ENCODE measurements at places on chromosomes 6 and 20. TPM values are rescaled to one million over a fixed set of nuclear protein-coding genes. Genes with fewer than 3 reads are reported as not detected.

DNA sequence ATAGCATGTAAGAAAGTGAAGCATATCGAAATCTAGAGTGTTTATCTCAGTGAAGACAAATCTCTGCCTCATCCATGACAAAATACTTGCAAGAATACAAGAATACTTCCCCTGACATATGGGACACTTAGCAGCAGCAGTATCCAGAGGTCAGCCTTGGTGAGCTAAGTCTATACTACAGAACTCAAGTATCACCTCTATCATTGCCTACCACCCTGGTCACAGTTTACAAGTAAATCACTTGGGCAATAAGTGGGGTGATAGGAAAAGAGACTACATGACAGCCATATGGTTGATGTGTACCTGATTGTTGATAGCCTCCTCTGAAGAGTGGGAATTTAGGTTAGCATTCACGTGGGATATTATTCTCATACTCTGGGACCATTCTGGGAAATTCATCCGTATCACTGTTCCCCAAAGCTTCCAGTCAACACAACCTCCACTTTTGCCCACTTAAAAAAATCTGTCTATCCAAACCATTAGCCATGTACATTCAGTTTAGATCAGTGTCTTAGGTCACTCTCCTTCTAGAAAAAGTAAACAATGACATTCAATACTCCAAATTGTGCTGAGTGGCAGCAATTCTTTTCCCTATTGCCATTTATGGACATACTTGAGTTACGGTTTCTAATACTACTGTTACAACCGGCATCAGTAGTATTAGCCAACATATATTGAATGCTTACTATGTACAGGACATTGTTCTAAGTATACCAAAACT lies 118.2 kb upstream of the PRSS16 start:
- DNase-seq = no peak
- peaks cover 24% of the 10 kb centered on the region for H3K4me1 ChIP-seq
- H3K4me3 ChIP-seq = no peak overlapping the region
- no peaks in the 10 kb centered on the region for H3K27me3 ChIP-seq
- no peaks in the 10 kb centered on the region for H3K36me3 ChIP-seq
- H3K27ac ChIP-seq = no peak overlapping the region

- DNase-seq = no peak
- no peak overlapping the region for H3K27ac ChIP-seq
- no peaks in the 10 kb centered on the region for H3K36me3 ChIP-seq
- no peak overlapping the region for H3K4me3 ChIP-seq
- no peaks in the 10 kb centered on the region for H3K27me3 ChIP-seq
- H3K4me1 ChIP-seq = no peaks in the 10 kb centered on the region
Observed at GRCh38 chr6:99189823-99190721, 159.4 kb downstream of the FAXC start.

DNA sequence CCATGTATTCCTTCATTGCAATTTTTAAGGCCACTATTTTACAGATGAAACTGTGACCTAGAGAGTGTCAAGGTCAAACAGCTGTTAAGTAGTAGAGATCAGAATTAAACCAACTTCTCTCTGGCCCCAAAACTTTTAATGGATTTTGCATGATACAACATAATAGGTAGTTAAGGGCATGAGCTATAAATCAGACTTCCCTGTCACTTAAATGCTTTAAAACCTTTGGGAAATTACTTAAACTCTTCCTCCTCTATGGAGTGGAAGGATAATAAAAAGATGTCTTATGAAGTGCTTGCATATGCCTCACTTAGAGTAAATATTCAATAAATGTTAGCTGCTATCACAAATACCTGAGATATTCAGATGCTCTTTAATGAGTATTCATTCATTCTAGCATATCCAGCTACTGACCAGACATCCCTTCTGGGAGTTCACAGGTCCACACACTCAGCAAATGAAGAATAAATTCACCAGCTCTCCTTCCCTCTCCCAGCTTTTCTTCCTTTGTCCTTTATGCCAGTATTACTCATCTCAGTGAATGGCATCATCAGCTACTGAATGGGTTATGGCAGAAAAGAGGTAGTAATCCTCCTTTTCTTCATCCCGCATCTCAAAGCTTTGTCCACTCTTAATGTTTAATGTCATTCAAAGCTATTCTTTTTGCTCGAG lies 36.2 kb downstream of the EYA4 start:
- no peak for DNase-seq
- H3K27ac ChIP-seq = no peak overlapping the region
- H3K4me3 ChIP-seq = no peak overlapping the region
- no peaks in the 10 kb centered on the region for H3K36me3 ChIP-seq
- no peaks in the 10 kb centered on the region for H3K4me1 ChIP-seq

DNA sequence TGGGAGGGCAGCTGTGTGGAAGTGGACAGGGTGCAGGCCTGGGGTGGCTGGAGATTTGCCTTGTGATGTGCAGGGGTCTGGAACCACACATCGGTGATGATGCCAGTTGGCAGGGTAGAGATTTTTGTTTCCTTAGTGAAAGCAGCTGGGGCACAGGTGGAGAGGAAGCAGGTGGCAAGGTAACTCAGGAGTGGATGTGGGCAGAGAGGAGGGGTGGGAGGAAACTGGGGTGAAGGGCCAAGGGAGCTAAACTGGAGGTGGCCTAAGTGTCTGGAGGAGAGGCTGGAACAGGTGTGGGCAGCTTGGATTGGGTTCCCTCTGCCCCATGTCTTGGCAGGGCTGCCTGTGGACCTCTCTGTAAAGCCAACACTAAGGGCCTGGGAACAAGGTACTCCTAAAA lies 4.7 kb upstream of the SCUBE3 start:
- DNase-seq = no peak
- peaks cover 5% of the 10 kb centered on the region for H3K4me1 ChIP-seq
- peaks cover 37% of the 10 kb centered on the region for H3K27me3 ChIP-seq
- H3K4me3 ChIP-seq = no peak overlapping the region
- no peak overlapping the region for H3K27ac ChIP-seq
- H3K36me3 ChIP-seq = no peaks in the 10 kb centered on the region

- peaks cover 19% of the 10 kb centered on the region for H3K4me1 ChIP-seq
- no peak for DNase-seq
- H3K4me3 ChIP-seq = no peak overlapping the region
- H3K27ac ChIP-seq = no peak overlapping the region
Observed at GRCh38 chr20:23647346-23647745, 9.6 kb upstream of the CST3 start.

DNA sequence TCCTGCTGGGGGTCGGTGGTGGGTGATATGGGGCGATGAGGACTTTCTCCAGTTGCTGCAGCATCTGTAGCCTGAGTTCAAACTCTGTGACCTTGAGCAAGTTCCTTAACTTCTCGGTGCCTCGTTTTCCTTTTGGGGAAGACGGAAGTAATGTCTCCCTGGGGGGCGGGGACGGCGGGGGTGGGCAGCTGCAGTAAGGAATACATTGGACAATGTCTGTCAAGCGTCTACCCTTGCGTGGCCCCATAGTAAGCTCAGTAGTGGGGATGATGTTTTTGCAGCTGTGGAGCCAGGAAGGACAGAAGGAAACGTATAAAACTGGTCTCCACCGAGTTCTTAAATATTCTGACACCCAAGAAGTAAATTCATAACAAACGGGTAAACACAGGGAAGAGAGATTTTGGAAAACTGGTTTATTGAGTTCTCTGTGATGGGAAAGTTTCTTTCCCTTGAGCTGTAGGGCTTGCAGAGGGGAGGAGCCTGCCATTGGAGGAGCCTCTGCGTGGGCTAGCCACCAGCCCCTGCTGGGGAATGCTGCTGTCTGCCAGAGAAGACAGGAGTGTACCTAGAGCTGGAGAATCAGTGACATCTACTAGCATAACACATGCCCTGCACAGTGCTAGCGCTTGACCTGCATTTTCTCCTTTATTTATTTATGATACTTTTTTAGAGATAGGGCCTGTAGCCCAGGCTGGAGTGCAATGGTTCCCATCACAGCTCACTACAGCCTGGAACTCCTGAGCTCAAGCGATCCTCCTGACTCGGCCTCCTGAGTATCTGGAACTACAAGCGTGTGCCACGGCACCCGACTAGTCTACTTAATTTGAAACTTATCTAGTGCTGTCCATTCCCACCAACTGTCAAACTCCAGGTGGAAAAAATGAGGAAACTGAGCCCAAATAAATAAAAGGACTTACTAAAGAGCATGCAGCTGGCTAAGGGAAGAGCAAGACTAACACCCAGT lies 1.2 kb upstream of the ACSS1 start:
- peaks cover 8% of the 10 kb centered on the region for H3K36me3 ChIP-seq
- no peaks in the 10 kb centered on the region for H3K27me3 ChIP-seq
- peak overlapping the region; percentile 91 for H3K4me3 ChIP-seq
- H3K27ac ChIP-seq = peak overlapping the region; percentile 97
- H3K4me1 ChIP-seq = peaks cover 37% of the 10 kb centered on the region

DNA sequence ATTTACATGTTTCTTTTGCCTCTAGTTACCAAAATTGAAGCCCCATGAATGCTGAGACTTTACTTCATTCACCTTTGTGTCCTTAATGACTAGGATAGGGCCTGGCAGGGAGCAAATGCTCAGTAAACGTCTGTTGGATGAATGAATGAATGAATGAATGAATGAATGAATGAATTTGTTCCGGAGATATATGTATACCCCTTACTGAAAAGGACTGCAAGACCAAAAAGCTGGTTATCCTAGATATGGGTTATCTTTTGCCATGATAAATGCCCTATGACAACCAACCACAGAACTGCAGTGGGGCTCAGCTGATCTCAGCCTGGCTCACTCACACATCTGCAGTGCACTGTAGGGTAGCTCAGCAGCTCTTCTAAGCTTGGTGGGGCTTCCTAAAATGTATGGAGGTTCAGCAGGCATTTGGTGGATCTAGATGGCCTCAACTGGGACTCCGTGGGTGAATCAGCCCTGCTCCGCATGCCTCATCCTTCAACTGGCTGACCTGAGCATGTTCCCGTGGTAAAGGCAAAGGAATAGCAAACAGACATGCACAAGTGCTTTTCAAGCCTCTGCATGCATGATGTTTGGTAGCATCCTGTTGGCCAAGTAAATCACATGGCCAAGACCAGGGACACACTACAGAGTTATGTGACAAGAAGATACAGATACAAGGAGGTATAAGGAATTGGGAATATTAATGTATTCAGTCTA lies 378.7 kb upstream of the SOX4 start:
- no peak overlapping the region for H3K27ac ChIP-seq
- H3K36me3 ChIP-seq = no peaks in the 10 kb centered on the region

DNA sequence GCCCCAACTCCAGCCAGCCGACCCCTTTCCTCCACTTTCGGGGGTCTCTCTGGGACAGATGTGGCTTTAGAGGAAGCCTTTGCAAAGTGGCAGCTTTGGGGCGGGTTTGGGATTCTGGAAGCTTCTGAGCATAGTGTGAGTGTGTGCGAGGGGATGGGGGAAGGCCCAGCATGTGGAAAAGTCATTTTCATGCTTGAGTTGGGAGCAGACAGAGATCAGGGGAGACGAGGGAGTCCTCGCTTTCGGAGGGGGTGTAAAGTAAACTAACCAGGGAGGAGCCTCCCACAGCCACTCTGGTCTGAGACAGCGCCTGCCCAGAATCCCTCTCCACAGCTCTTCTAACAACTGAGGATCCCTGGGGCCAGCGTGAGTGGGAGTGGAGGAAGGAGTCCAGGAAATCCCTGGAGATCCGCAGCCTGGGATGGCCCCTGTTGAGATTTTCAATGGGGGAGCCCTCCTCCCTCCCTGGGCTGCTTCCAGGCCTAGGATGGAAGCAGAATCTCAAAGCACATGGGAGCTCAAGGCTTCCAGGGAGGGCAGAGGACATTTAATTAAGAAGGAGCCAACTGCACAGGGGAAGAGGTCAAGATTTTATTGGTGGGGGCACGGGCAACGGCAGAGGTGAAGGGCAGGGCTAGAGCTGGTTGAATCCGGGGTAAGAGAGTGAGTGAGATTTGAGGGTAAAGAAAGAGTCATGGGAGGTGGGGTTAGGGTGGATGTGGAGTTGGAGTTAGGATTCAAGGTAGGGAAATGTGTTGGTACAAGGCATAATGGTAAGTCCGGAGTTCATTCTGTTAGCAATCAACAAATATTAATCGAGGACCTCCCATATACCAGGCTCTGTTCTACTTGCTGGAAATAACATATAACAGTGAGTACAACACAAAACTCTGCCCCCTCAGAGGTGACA lies 102.3 kb upstream of the FOXP4 start:
- no peak for DNase-seq
- no peaks in the 10 kb centered on the region for H3K36me3 ChIP-seq
- no peak overlapping the region for H3K27ac ChIP-seq
- H3K4me1 ChIP-seq = peaks cover 13% of the 10 kb centered on the region

GRCh38 chr20:38466983-38467382 lies 5.7 kb upstream of the RALGAPB start:
- no peak overlapping the region for H3K4me3 ChIP-seq
- peaks cover 7% of the 10 kb centered on the region for H3K4me1 ChIP-seq
- no peaks in the 10 kb centered on the region for H3K36me3 ChIP-seq

GRCh38 chr6:109024368-109024767 lies 70.3 kb downstream of the SESN1 start:
- peaks cover 5% of the 10 kb centered on the region for H3K4me1 ChIP-seq
- no peak overlapping the region for H3K27ac ChIP-seq
- no peak for DNase-seq
- no peaks in the 10 kb centered on the region for H3K36me3 ChIP-seq
- no peaks in the 10 kb centered on the region for H3K27me3 ChIP-seq

DNA sequence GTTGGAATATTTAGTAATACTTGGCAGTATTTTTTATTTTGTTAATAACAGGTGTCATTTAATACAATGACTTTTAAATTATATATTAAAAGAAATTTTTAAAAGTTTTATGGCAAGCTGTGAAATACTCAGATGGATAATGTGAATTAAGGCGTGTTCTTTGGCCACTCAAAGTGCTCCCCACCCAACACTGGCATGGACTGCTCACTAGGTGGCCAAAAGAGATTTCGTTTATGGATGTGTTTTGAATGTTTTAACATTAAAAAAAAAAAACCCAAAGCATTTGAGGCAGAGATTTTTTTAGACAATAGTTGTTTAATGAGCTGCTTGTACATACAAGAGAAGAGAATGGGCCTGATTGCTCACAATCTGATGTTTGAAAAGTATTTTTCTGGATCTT lies 86.5 kb downstream of the QKI start:
- no peak overlapping the region for H3K27ac ChIP-seq
- peaks cover 19% of the 10 kb centered on the region for H3K4me1 ChIP-seq
- no peak overlapping the region for H3K4me3 ChIP-seq
- DNase-seq = no peak
- H3K27me3 ChIP-seq = no peaks in the 10 kb centered on the region
- no peaks in the 10 kb centered on the region for H3K36me3 ChIP-seq

DNA sequence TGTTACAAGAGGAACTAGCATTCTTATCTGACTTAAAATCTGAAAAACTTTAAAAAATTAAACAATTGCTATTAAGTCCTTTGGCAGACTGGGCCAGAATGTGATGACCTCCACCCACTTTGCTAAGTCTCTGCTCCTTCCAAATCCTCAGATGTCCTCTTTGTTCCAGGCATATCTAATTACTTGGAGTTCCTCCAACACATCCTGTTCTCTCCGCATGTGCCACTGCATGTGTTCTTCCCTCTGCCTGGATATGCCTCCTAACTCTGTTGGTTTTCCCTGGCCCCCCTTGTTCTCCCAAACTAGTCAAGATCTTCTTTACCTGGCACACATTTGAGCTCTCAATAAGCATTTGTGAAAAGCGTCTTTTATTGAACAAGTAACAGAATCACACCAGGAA lies 23.1 kb downstream of the ELOVL2 start:
- H3K4me3 ChIP-seq = no peak overlapping the region
- H3K27ac ChIP-seq = no peak overlapping the region
- H3K36me3 ChIP-seq = no peaks in the 10 kb centered on the region
- no peaks in the 10 kb centered on the region for H3K4me1 ChIP-seq

- no peaks in the 10 kb centered on the region for H3K27me3 ChIP-seq
- no peak for DNase-seq
- no peak overlapping the region for H3K27ac ChIP-seq
Observed at GRCh38 chr6:20811109-20811761, 277.0 kb downstream of the CDKAL1 start.

Gene OR2J3
- not detected for total RNA-seq

Gene CRISP3
- 2.5 TPM for total RNA-seq

Gene HLA-DRA
- total RNA-seq = 2,056 TPM

Gene TBX18
- 1.5 TPM for total RNA-seq

Gene WFDC10B
- 1.2 TPM for total RNA-seq

Gene ZSCAN23
- 1.7 TPM for total RNA-seq

Gene MCHR2
- not detected for total RNA-seq

Measured in lower lobe of right lung (tissue), 2 donors.